ENCODE measurements at places on chromosomes 6 and 20.

GRCh38 chr20:57476084-57476526 lies 48.8 kb downstream of the CTCFL start:
- DNase-seq: no peak

DNA sequence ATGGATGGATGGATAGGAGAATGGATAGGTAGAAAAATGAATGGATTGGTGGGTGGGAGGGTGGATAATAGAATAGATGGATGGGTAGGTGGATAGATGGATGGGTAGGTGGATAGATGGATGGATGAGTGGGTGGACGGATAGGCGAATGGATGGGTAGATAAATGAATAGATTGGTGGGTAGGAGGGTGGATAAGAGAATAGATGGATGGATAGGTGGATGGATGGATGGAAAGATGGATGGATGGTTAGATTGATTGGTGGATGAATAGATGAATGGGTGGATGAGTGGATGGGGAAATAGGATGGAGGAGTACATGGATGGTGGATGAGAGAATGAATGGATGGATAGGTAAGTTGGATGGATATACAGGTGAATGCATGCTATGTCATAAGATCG lies 110.5 kb downstream of the CEBPB start:
- no peak for DNase-seq

GRCh38 chr6:122622479-122622878 lies 12.3 kb downstream of the PKIB start:
- DNase-seq: no peak

DNA sequence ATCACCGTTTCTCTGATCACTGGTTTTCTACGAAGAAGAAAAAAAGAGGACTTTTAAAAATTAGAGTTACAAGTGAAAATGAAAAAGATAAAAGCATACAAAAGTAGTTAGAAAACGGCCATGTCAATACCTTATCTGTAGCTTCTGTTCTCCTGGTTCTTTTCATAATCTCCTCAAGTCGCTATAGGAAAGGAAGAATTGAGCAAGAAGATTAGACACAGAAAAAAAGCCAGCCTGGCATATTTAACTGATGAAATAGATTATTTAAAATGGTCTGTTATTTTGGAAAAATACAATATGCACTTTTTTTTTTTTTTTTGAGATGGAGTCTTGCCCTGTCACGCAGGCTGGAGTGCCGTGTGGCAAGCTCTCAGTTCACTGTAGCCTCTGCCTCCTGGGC lies 70.2 kb upstream of the BCLAF1 start:
- no peak for DNase-seq

DNA sequence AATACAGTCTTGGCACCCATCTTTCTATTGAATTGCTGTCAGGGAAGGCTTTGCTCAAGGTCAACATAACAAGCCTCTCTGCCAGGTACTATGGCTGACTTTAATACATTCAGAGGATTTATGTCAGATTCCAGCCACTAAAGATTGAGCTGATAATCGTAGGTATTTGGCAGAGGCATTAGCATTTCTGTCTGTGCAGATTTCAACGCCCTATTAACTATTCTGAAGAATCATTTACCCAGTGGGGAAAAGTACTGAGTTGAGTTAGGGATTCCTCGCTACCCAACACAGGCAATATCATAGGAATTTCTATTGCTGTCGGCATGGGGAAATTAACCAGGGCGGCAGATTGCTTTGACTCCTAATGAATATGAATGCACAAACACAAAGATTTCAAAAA lies 233.7 kb upstream of the SPTLC3 start:
- DNase-seq: no peak

DNA sequence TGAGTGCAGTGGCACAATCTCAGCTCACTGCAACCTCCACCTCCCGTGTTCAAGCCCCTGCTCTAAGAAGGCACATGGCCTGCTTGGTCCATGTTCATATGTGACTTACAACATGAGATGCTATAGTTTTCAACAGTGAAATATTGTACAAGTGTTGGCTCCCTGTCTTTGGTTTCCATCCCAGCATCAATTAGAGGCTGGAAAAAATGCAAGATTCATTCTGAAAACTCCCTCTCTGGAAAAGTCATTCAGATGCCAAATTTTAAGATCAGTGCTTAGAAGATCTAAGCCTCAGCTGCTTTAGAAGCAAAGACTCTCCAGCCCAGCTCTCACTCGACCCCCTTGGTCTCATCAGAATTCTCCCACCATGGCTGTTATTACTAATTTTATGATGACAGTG lies 398.9 kb downstream of the KIF16B start:
- no peak for DNase-seq

GRCh38 chr6:136669299-136669699 lies 119.1 kb upstream of the MAP7 start:
- no peak for DNase-seq

DNA sequence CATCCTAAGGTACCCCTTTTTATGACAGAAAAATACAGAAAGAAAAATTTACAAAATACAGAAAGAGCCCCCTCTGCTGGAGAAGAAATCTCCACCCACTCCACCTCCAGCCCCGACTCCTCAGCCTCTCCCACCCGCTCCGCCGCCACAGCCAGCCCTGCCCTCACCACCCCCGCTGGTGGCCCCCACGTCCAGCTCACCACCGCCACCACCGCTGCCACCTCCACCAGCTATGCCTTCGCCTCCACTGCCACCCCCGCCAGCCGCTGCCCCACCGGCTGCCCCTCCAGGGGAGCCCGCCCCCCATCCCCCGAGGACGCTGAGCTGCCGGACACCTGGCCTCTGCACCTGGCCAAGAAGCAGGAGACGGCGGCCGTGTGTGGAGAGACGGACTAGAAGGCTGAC lies 17.7 kb downstream of the WFDC2 start:
- no peak for DNase-seq

DNA sequence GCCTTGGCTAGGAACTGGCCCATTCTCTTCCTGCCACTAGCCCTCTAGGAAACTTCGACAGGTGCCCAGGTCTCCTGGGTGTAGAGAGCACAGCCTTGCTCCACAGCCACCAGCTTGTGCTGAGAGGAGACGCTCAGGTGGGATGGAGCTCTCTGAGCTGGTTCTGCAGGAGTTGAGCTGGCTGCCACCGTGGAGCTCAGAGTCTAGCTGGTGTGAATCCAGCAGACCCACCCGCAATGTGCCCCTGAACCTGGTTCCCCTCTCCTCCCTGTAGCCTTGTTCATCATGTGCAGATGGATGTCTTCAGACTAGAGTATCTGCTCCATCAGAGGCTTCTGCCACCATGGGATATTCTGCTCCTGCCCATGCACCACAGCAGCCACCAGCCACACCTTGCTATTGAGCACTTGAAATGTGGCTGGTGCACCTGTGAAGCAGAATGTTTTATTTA lies 222.5 kb downstream of the SYNDIG1 start:
- DNase-seq: no peak

DNA sequence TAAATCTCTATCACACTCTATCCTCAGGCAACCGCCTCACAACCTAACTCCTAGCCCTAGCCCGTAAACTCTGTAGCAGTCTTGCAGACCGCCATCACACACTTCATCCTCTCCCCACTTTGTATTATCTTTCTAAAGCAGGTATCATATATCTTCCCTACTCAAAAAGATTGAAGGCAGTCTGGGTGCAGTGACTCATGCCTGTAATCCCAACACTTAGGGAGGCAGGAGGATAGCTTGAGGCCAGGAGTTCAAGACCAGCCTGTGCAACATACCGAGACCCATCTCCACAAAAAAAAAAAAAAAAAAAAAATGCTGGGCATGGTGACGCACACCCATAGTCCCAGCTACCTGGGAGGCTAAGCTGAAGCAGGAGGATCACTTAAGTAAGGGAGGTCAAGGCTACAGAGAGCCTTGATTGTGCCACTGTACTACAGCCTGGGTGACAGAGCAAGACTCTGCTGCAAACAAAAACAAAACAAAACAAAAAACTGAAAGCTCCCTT lies 22.9 kb downstream of the RANBP9 start:
- DNase-seq: no peak

GRCh38 chr6:32194388-32194787 lies 1.9 kb upstream of the GPSM3 start:
- no peak for DNase-seq

- DNase-seq: no peak
These were observed 153.6 kb downstream of the NFATC2 start for GRCh38 chr20:51388756-51389542.

GRCh38 chr6:92979281-92979680 lies 440.1 kb downstream of the EPHA7 start:
- no peak for DNase-seq

- DNase-seq: no peak
These were observed 122.4 kb downstream of the TCP11 start for GRCh38 chr6:35018746-35019145.

GRCh38 chr6:144340541-144341371 lies 55.6 kb downstream of the UTRN start:
- no peak for DNase-seq

DNA sequence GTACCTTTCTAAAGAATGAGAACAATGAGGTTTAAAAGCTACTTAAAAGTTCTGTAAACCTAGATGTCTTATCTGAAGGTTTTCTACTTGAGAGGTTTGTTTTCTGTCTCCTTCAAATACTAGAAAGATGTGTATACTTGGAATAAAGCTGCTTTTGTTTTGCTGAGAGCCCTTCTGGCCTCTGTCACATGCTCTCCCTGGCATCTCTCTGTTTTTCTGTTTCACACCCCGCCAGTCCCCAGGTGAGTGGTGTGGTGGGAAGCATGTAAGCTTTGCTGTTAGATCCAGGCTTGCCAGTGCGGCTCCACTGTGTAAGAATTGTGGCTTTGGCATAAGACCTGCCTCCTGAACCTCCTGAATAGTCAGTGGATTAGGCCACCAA lies 56.8 kb downstream of the SNX9 start:
- no peak for DNase-seq

- peak; percentile 33 for DNase-seq
These were observed 3.5 kb downstream of the AKIRIN2 start for GRCh38 chr6:87698547-87699006.

GRCh38 chr6:96889146-96889545 lies 8.5 kb downstream of the NDUFAF4 start:
- DNase-seq: no peak

DNA sequence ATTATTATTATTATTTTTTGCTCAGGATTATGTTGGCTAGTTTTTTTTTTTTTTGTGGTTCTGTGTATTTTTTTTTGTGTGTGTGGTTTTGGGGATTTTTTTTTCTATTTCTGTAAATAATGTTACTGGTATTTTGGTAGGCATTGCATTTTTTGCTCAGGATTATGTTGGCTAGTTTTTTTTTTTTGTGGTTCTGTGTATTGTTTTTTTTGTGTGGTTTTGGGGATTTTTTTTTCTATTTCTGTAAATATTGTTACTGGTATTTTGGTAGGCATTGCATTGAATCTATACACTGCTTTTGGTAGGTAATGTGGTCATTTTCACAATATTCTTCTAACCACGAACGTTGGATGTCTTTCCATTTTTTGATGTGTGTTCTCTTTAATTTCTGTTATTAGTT lies 17.4 kb downstream of the PHF3 start:
- DNase-seq: no peak

DNA sequence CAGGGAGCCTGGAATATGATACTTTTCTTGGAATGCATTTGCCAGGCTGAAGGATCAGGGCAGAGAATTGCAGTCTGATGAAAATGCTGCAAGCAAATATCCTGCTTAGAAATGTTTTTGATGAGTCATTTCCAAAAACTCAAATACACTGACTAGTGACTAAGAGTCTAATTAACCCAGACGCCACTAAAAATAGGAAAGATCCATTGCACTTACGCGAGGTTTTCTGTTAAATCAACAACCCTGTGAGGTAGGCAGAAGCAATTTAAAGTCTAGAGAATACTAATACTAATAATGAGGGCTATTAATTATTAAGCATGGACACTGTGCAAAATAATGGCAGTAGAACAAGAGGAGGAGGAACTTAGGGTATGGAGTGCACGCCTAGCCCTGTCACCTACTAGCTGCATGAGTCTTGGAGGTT lies 130.1 kb upstream of the DOK5 start:
- no peak for DNase-seq

GRCh38 chr20:18747090-18747489 lies 66.5 kb upstream of the SCP2D1 start:
- DNase-seq: no peak
